ENCODE measurements at places on chromosomes 12 and 14.
A peak's percentile ranks its signal among the peaks of the same experiment; 100 is the strongest.

DNA sequence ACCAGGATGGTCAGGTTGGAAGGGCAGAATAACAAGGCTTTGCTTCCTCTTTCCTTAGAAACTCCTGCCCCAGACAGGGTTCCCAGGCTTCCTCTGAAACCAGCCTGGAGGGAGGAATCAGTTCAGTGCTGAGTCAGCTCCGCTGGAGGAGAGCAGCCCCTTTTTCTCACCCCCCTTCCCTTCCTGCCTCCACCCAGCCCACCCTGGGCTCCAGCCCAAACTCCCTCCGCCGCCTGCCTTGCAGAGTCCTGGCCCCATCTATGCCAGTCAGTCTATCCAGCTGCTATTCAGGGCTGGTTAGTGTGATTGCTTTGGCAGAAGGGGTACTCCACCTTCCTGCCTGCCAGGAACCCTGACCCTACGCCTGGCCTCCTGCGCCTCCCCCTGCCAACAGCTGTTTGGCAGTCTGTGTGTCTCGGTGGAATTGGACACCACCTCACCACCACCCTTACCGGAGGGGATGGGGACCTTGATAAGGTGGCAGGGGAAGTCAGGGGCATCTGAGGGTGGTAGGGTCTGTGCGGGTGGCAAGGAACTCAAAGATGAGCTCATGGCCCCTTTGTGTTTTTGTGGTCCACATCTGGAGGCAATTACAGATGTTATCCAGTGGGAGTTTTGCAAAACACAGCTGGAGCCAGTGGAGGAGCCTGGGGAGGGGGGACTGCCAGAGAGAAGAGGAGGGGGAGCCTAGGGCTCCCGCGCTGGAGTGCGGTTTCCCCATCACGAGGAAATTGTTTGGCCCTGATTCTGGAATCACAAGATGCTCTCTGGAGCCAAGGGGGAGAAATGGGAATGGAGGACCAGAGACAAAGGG is 12.2 kb downstream of the MMP14 start:
- peaks cover 17% of the 10 kb centered on the region for H3K4me1 ChIP-seq
- no peaks in the 10 kb centered on the region for H3K36me3 ChIP-seq
- H3K27ac ChIP-seq: no peak overlapping the region
- no peak for DNase-seq
- H3K27me3 ChIP-seq: no peaks in the 10 kb centered on the region

GRCh38 chr12:106140223-106140986 is 1.7 kb upstream of the NUAK1 start:
- H3K27ac ChIP-seq: no peak overlapping the region
- H3K4me3 ChIP-seq: no peak overlapping the region
- peaks cover 27% of the 10 kb centered on the region for H3K27me3 ChIP-seq
- DNase-seq: no peak
- no peaks in the 10 kb centered on the region for H3K4me1 ChIP-seq
- no peaks in the 10 kb centered on the region for H3K36me3 ChIP-seq

GRCh38 chr14:70108419-70108818 is 80.3 kb downstream of the SLC8A3 start:
- H3K4me1 ChIP-seq: no peaks in the 10 kb centered on the region
- no peak overlapping the region for H3K4me3 ChIP-seq
- no peaks in the 10 kb centered on the region for H3K27me3 ChIP-seq
- no peak overlapping the region for H3K27ac ChIP-seq
- DNase-seq: no peak

DNA sequence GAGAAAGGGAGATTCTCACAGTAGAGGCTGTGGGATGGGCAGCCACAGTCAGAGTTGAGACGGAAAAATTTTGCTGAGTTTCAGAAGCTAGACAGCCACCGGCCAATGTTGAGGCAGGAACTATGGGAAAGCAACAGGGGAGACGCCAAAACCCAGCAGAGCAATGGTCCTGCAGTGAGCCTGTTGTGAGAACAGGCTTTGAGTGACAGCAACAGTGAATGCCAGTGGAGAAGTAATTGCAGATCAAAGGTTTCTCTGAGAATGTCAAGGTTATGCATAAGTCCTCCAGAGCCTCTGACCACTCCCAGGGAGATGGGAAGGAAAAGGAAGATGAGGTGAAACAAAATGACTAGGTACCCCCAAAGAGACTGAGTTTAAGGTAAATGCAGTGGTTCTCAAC is 54.2 kb upstream of the DAAM1 start:
- no peaks in the 10 kb centered on the region for H3K36me3 ChIP-seq
- no peak overlapping the region for H3K27ac ChIP-seq
- H3K4me1 ChIP-seq: no peaks in the 10 kb centered on the region
- DNase-seq: no peak
- no peak overlapping the region for H3K4me3 ChIP-seq

GRCh38 chr12:93449277-93449676 is 7.5 kb upstream of the UBE2N start:
- no peak for DNase-seq
- H3K27ac ChIP-seq: no peak overlapping the region
- H3K4me3 ChIP-seq: no peak overlapping the region

DNA sequence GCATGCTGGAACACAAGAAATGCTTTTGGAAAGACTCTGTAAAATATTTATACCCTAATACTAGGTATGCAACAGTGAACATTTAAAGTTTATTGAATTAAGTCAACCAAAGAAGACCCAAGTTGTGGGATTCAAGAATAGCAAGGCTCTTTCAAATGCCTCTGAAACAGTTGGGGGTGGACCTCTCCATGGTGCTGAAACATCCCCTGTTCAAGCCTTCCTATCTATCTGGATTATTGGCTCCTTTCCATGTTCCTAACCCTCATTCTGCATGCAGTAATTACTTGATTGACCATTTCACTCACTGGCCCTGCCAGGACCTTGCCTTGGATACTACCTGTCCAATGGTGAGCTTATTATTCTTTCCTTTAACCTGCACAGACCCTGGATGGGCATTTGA is 349.7 kb downstream of the NRXN3 start:
- no peak for DNase-seq
- no peaks in the 10 kb centered on the region for H3K36me3 ChIP-seq
- H3K4me1 ChIP-seq: no peaks in the 10 kb centered on the region
- H3K27me3 ChIP-seq: no peaks in the 10 kb centered on the region

DNA sequence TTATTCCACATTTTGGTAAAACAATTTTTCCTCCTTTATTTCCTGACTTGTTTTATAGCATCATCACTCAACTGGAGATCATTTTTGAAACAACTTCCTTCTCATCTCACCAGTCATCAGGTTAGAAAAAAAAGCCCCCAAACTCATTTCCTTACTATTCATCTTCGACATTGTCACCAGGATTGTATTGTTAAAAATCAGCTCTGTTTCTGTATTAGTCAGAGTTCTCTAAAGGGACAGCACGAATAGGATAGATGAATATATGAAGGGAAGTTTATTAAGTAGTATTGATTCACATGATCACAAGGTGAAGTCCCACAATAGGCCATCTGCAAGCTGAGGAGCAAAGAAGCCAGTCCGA is 392.6 kb downstream of the FUT8 start:
- no peaks in the 10 kb centered on the region for H3K27me3 ChIP-seq
- peak; percentile 12 for DNase-seq
- no peak overlapping the region for H3K4me3 ChIP-seq

DNA sequence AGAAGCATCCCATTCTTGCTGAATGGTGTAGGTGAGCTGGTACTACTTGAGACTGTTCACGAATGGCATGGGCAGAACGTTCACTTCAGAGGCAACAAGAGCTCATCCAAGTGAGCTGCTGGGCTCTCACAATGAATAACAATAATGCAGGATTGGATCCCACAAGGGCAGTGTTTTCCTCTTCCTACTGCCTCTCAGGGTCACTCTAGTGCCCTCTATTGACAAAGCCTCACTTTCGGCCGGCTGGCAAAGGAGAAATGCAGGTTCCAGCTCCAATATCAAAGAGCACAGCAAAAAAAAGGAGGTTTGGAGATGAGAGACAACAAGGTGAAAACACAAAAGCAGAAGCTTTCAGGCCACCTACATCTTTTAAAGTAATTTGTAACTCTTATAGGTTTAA is 74.6 kb upstream of the MYF6 start:
- H3K36me3 ChIP-seq: no peaks in the 10 kb centered on the region
- no peak for DNase-seq
- no peak overlapping the region for H3K27ac ChIP-seq

DNA sequence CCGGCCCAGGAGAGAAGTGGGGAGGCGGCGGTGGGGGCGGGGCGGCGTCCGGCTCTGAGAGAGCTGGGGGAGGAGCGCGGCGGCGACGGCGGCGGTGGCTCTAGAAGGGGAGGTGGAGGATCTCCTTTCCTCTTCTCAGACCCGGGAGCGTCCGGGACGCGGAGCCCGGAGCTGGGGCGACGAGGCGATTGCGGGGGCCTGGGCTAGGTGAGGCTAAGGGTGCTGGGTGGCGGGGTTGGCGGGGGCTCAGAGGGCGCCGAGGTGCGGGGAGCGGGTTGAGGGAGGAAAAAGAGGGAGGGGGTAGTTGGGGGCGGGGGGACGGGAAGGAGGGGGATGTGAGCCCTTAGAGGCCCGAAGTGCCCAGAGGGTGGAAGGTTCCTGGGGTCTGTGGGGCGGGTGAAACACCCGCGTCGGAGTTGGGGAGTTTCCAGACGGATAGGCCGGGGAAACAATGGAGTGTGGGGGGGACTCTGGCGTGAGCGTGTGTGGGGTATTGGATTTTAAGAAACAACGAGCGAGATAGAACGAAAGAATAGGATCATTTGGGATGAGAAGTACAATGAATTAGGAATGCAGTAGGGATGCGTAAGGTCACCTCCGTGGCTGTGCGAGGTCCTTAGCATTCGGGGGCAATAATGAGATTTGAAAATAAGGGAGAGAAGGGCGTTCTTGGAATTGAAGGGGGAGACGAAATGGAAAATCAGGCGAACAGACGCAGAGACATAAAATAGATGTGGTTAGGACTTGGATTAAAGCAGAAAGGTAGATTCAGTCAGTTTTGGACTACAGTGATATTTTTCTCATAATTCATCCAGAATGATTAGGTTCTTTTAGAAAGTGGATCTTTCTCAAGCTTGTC is at the start of gene SPATS2:
TSS of gene SPATS2 (plus strand) at position 82 of the 859 bp plus-strand sequence. CDS start 93,551 bp downstream, outside the sequence.
- peaks cover 16% of the 10 kb centered on the region for H3K4me1 ChIP-seq
- H3K27ac ChIP-seq: peak within 1 kb of the TSS; percentile 97
- DNase-seq: no peak
- H3K36me3 ChIP-seq: peaks cover 5% of the 10 kb centered on the region
- no peaks in the 10 kb centered on the region for H3K27me3 ChIP-seq
- peak within 1 kb of the TSS; percentile 89 for H3K4me3 ChIP-seq

DNA sequence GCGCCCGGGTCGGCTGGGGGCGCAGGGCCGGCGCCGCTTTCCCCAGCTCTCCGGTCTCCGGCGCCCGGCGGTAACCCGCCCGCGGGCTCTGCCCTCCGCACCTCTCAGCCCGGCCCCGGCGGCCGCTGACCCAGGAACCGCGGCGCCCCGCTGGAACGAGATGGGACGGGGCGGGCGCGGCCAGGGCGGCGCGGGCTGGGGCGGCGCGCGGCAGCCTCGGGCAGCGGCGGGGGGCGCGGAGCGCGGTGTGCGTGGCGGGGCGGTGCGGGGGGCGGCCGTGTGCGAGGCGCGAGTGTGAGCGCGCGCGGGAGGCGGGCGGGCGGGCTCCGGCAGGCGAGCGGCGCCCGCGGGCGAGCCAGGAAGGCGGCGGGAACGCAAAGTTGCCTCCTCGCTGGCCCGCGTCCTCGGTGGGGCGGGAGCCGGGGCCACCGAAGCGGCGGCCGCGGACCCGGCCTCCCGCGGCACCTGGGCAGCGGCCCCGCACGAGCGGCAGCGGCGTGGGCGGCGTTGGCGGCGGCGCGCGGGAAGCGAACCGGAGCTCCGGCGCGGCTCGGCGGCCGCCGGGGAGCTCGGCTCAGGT is 671 bp upstream of the DIO3 start:
- H3K27ac ChIP-seq: no peak overlapping the region
- H3K4me3 ChIP-seq: no peak overlapping the region
- H3K27me3 ChIP-seq: no peaks in the 10 kb centered on the region
- no peak for DNase-seq

DNA sequence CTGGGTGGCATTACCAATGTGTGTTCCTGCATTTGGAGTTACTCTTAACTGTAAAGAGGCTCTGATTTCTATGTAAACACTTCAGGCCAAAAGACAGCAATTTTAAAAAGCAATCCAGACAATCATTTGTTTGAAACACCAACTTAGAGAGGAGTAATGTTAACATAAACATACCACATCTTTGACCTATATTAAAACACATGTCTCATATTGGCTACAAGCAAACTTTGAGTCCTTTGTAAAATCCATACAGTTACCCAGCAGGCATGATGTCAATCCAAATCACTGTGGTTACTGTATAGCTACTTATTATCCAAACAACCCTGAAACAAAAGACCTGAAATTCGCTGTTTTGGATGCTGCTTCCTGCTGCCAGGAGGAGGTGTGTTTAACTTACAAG is 7.5 kb upstream of the G2E3 start:
- H3K36me3 ChIP-seq: no peaks in the 10 kb centered on the region
- H3K27me3 ChIP-seq: no peaks in the 10 kb centered on the region
- H3K4me3 ChIP-seq: no peak overlapping the region

DNA sequence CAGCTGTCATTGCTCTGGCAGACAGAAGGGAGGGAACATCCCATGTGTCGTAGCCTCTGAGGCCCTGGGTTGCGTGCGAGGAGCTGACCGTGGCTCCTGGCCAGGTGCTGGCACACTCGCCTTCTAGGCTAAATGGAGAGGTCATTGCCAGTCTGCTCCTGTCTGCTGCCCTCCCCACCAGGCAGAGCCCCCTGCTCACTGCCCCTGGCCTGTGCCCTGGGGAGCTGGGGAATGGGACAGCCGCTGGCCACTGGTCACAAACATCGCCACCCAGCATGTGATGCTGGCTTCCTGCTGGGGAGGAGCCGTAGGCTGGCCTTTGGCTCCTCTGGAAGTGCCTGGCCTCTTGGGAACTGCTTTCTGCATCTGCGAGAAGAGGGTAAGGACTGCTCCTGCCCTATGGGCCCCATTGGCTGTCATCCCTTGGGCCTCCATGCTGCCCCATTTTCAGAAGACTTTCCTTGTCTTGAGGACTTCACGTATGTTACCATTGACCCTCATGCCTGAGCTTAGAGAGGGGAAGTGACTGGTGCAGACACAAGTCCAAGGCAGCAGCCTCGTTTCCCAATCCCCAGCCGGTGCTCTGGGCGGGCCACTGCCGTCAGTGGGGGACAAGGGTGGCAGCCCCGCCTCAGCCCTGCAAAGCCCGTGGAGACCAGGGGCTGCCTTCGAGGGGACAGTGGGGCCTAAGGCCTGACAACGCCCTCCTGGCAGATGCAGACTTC is 2.0 kb upstream of the TNFAIP2 start:
- no peaks in the 10 kb centered on the region for H3K36me3 ChIP-seq
- H3K4me3 ChIP-seq: no peak overlapping the region
- H3K4me1 ChIP-seq: peaks cover 21% of the 10 kb centered on the region
- no peak overlapping the region for H3K27ac ChIP-seq
- DNase-seq: no peak
- no peaks in the 10 kb centered on the region for H3K27me3 ChIP-seq

DNA sequence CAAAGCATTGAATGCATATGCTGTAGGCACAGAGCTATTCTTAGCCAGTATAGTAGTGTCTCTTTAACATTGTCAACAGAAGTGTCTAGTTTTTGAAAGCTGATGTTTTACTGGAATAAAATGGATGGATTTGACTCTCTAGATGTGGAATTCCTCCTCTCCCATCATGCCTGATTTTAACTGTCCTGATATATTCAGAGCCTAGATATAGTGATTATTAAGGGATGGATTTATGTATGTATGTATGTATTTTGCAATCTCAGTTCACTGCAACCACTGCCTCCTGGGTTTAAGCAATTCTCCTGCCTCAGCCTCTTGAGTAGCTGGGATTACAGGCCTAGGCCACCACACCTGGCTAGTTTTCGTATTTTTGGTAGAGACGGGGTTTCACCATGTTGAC is 144.8 kb upstream of the NAV3 start:
- H3K27me3 ChIP-seq: no peaks in the 10 kb centered on the region
- H3K4me1 ChIP-seq: no peaks in the 10 kb centered on the region
- no peak overlapping the region for H3K27ac ChIP-seq
- no peaks in the 10 kb centered on the region for H3K36me3 ChIP-seq
- no peak overlapping the region for H3K4me3 ChIP-seq
- no peak for DNase-seq

Measured in GM12878 (cell line).